NCI-H1092 treated with DMSO at 0.1 percent for 48 hours (cell line): ENCODE measurements at places on chromosomes 11 and 22.

- no peak for DNase-seq
Observed at GRCh38 chr22:27278946-27279345, 522.6 kb downstream of the MN1 start.

GRCh38 chr11:61609000-61609979 is 28.4 kb upstream of the SYT7 start:
- no peak for DNase-seq

DNA sequence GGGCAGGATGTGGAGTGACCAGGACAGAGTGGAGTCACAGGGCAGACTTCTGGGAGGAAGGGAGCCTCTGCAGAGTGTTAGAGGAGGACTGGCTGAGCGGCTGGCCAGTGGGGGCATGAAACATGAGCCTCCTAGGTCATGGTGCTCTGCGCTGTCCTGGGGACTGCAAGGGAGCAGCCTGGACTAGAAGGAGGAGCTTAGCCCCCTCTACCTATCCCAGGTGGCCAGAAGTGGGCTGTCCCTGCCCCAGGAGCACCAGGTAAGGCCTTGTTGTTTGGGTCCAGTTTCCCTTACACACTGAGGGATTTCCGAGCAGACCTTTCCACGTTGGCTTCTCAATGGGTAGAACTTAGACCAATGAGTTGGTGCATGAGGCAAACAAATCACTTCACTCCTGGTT is 7.4 kb downstream of the PKNOX2 start:
- no peak for DNase-seq

DNA sequence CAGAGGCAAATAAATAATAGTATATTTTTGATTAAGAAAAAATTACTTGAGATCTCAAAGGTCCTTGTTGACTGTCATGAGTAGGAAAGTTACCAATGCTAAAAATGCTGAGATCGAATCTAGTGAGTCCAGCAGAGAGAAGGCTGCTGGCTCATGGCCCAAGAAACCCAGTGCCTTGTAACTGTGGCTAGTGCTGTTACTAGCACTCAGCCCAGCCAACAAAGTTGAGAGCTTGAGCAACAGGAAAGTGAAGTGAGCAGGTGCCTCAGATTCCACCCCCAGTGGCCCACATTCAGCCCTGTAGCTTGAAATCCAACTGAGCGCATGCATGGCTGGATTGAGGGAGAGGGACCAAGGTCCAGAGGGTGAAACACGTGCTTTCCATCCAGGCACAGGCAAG is 398.2 kb downstream of the SHANK2 start:
- peak; percentile 30 for DNase-seq

DNA sequence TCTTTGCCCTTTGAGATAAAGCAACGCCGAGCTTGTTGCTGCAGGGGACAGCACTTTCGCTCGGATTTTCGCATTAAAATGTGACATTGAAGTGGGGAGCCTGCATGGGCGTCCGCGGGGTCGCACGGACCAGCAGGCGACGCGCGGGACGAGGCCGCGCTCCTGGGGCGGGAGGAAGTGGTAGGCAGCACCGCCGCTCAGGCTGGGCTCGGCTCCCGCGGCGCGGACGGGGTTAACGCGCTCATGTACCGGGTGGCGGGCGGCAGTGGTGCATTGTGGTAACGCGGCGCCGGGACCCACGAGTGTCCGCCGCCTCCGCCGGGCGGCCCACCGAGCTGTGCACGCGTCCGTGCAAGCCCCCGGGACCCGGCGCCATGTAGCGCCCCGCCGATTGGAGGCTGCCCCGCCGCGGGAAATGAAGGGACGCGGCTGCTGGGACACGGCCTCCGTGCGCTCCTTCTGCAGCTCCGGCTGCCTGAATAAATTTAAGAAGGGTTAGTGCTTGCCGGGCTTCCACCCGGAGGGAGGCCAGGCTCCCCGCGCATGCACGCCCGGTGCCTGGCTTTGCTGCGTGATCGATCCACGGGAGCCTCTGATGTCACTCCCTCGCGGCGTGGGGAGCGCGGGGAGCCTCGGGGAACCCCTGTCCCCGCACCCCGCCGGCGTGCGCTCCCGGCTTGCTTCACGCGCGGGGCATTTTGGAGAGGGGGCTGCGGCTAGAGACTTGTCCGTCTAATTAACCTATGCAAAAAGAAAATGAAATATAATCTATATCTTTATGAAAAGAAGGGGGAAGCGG is 127.7 kb downstream of the OSBP2 start:
- no peak for DNase-seq

GRCh38 chr11:3037040-3037944 is 19.9 kb downstream of the CARS1 start:
- DNase-seq = peak; percentile 62

- DNase-seq = peak; percentile 60
Observed at GRCh38 chr22:38314933-38315822, 2.1 kb downstream of the CSNK1E start.

GRCh38 chr22:25729016-25729995 is 12.7 kb upstream of the MYO18B start:
- DNase-seq = no peak

GRCh38 chr22:22720724-22721261 is 76.4 kb downstream of the GGTLC2 start:
- DNase-seq = no peak

DNA sequence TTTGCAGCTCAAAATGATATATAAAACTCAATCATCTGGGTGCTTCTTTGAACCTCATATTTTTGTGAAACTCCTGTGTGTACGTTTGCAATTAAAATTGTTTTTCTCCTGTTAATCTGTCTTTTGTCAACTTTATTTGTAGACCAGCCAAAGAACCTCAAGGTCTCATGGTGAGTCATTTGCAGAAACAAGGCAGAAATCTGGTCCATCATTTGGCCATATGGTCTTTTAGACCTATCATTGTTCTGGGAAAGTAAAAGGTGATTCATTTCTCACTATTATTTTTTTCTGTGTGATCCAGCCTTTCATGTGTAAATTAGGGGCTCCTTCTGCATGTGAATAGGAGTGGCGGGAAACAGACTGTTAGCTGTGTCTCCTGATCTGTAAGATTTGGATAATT is 399.1 kb upstream of the DDI1 start:
- DNase-seq = no peak

DNA sequence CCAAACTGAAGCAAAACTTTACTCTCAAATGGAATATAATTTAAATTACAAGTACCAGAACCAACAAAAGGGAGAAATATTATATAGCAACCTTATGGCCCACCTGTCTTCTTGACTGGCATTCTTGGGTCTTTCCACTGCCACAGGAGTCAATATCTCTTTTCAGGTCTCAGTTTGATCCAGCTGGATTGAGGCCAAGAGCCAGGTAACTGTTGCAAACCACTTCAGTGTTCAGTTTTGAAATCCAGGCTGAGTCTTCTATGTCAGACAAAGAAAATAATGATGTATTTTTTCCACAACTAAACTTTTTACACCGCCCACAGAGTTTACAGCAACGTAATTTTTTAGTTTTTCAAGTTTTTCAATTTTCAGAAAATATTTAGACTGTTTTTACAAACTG is 648 bp downstream of the DLG2 start:
- DNase-seq = peak; percentile 22

GRCh38 chr11:126573325-126573978 is 218.0 kb downstream of the ST3GAL4 start:
- DNase-seq = peak; percentile 63

- DNase-seq = peak; percentile 12
Observed at GRCh38 chr22:35467681-35468434, 67.9 kb downstream of the MCM5 start.

- DNase-seq = no peak
Observed at GRCh38 chr11:102226702-102227490, 90.4 kb upstream of the BIRC3 start.

DNA sequence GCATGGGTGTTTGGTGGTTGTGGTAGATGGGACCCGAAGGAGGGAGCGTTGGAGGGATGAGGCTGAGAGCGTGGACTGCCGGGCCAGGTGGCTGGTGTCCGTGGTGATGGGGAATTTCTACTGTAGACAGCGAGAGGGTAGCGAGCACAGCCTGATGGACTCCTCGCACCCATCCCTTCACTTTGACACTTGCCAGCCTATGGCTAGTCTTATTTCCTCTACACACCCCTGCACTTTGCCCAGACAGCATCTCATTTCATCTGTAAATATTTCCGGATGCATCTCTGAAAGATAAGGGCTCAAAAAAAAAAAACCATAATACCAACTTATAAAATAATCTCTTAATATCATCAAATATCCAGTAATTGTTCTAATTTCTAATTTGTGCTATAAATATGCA is 5.8 kb downstream of the OMP start:
- DNase-seq = no peak

GRCh38 chr11:68143310-68143689 is 22.1 kb upstream of the CHKA start:
- no peak for DNase-seq

GRCh38 chr22:36757668-36758211 is 18.2 kb downstream of the IFT27 start:
- DNase-seq = peak; percentile 59

DNA sequence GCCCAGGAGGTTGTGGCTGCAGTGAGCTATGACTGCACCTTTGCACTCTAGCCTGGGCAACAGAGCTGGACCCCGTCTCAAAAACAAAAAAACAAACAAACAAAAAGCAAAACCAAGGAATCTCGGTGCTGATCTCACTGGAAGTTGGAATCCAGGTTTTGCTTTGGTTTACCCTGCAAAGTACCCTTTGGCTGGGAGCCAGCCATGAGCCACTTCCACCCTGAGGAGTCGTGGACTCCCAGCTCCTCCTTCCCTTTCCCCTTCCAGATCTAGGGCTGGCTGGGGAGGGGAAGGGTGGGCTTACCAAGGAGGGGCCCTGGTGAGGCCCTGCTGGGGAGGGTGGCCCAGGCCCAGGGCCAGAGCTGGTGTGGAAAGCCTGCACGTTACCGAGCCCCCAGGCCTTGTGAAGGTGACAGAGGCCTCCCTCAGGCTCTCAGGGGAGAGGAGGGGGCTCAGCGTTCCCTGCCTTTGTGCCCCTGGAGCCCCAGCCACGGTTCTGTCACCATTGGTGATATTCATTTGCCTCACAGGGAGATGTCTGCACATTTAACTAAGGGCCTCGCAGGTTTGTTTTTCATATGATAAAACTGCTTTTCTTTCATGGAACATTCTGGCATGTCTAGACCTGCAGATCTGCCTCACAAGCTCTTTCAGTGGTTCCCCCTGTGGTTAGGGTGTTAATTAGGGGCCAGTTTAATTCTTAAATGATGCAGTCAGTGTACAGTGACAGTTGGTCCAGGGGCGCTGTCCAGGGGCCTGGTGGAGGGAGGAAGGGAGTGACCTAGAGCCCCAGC is 29.0 kb downstream of the FBLN1 start:
- DNase-seq = no peak

GRCh38 chr11:34174412-34175041 is 69.1 kb downstream of the NAT10 start:
- DNase-seq = peak; percentile 70

DNA sequence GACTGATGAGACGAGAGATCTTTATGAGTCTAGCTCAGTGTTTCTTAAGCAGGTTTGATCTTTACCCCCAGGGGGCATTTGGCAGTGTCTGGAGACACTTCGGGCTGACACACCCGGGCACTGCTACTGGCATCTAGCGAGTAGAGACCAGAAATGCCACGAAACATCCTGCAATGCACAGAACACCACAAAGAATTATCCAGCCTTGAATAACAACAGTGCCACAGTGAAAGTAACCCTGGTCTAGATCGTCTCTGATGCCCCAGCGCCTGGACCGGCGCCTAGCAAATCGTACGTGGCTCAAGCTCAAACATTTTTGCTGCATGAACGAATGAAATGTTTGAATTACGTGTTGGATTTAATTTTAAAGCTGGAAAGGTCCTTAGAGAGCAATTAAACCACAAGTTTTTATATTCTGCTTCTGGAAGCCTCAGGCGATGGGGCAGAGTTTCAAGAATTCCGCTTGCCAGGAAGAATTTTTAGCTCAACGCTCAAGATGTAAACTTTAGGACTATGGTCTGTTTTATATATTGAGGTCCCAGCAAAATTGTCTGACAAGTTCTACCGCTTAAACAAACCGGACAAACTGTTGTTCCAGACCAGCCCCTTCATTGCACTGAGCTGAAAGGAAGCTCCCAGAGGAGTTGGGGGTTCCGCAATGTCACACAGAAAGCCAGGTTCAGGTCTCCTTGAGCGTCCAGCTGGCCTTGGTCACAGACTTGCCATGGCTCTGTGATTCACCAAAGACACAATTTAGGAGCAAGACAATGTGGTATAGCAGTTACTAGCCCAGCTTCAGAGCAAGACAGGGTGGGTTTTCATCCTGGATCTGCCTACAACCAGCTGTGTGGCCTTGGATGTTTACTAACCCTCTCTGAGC is 44.2 kb upstream of the SMTN start:
- DNase-seq = no peak

DNA sequence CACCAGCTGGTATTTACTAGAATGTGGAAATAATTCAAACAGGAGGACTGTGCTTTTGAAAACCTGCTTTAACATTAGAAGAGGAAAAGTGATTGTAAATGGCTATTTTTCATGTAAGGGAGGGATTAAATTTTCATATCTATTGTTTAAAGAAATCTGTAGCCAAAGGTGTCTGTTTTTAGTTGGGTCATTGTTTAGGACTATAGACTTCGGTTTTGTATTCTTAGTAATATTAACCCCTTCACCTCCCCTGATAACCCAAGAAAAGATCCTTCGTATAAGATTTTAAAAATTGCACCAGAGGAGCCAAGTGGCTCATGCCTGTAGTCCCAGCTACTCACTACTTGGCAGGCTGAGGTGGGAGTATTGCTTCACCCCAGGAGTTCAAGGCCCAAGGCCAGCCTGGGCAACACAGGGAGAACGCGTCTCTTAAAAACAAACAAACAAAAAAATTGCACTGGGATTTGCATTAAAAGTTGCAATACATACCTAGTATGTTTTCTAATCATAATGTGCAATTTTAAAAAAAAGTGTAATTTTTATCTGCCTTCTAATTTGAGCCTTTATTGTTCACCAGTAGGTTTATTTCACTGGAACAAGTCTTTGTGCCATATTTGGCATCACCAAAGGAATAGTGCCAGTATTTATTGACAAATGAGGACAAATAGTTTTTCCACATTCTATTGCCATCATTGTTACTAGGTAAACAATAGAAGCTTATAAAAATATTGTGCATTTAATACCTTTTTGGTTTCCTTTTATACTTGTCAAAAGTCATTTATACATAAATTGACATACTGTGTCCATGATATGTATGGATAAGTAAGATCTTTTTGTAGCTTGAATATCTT is 34.3 kb downstream of the MTMR3 start:
- DNase-seq = no peak

GRCh38 chr11:72216638-72217037 is at the start of gene FOLR2:
Gene FOLR2 (plus strand): TSS chr11:72216794. CDS start chr11:72218585, 1,791 bp downstream.
- DNase-seq = no peak

DNA sequence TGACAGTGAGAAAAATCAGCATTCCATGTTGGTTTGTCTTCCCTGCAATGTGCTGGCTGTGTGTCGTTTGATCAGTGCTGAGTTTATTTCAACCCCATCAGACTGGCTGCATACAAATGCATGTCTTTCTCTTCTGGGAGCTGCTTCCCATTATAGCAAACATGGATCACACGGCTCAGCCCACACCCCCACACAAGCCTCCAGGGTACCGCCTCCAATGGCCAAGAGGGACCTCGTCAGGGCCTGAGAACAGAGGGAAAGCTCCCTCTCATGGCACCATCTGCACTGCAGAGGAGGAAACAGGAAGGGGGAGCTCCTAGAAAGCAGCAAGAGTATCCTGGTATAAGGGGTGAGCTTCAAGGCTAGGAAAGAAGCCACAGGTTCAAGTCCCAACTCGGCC is 214.2 kb downstream of the LARGE1 start:
- DNase-seq = no peak

- DNase-seq = no peak
Observed at GRCh38 chr22:43529934-43530333, 118.1 kb downstream of the MPPED1 start.

GRCh38 chr11:12772324-12772723 is 98.1 kb downstream of the TEAD1 start:
- no peak for DNase-seq
